ENCODE measurements at places on chromosomes 3 and 15. TPM values are rescaled to one million over a fixed set of nuclear protein-coding genes. Genes with fewer than 3 reads are reported as not detected.

- H3K4me3 ChIP-seq = no peak overlapping the region
- no peaks in the 10 kb centered on the region for H3K36me3 ChIP-seq
- no peaks in the 10 kb centered on the region for H3K27me3 ChIP-seq
- peak overlapping the region; percentile 90 for H3K27ac ChIP-seq
- H3K4me1 ChIP-seq = peaks cover 42% of the 10 kb centered on the region
- DNase-seq = no peak
These were observed 5.5 kb upstream of the ARID3B start for GRCh38 chr15:74535388-74536084.

LIPH gene
- total RNA-seq = 0.27 TPM

ZNF501 gene
- total RNA-seq = 8.8 TPM

DNA sequence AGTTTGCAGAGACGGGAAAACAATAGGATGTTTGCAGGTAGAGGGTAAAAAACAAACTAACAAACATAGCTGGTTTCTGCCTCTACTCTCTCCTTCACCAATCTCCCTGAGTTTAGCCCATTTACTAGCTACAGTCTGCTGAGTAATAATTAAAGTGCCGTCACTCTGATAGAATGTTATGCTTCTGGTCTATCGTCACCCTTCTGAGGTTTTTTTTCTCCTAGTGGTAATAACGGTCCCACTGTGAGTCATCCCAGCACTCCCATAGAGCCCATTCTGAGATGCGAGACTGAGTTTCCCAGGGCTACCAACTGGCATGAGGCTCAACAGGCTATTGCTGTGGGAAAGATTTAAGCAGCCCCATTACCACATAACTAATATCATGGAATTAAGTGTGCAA, 56.4 kb downstream of the PLAAT1 start:
- DNase-seq = no peak
- no peaks in the 10 kb centered on the region for H3K27me3 ChIP-seq
- H3K4me1 ChIP-seq = no peaks in the 10 kb centered on the region

- H3K4me3 ChIP-seq = no peak overlapping the region
- no peaks in the 10 kb centered on the region for H3K27me3 ChIP-seq
- H3K4me1 ChIP-seq = peaks cover 3% of the 10 kb centered on the region
- no peak overlapping the region for H3K27ac ChIP-seq
These were observed 785.3 kb downstream of the ROBO2 start for GRCh38 chr3:77825001-77825827.

DNA sequence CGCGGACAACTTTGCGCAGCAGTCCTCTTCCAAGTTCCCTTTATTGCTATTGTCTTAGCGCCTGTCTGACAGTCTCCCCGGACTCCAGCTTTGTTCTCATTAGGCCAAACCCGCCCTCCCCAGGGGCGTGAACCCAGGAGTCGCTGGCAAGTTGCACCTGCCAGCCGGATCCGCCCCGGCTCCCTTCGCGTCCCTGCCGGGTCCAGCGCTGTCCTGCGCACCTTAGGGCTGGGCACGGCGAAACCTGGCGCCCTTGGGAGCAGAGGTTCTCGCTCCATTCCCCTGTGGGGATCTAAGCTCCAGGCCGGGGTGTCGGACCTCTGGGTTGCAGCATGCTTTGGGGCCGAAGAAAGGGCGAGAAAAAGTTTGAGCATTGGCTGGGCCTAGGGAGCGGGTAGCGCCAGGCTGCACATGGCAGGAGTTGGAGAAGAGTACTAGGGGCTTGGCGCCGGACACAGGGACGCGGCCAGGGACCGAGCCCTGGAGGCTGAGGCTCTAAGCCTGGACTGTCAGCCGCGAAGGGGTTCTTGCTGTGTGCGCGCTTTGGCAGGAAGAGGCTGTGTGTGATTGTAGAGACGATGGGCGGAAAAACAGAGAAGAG, 335.1 kb upstream of the THRB start:
- H3K4me3 ChIP-seq = peak overlapping the region; percentile 84
- H3K4me1 ChIP-seq = peaks cover 8% of the 10 kb centered on the region

AMT gene
- 57.8 TPM for total RNA-seq

GRCh38 chr15:59501597-59501996, 63.6 kb downstream of the FAM81A start:
- H3K4me1 ChIP-seq = no peaks in the 10 kb centered on the region
- no peaks in the 10 kb centered on the region for H3K36me3 ChIP-seq
- peak; percentile 72 for DNase-seq
- no peak overlapping the region for H3K27ac ChIP-seq
- no peak overlapping the region for H3K4me3 ChIP-seq
- no peaks in the 10 kb centered on the region for H3K27me3 ChIP-seq

TRIM42 gene
- total RNA-seq = not detected

WDR93 gene
- not detected for total RNA-seq

DNA sequence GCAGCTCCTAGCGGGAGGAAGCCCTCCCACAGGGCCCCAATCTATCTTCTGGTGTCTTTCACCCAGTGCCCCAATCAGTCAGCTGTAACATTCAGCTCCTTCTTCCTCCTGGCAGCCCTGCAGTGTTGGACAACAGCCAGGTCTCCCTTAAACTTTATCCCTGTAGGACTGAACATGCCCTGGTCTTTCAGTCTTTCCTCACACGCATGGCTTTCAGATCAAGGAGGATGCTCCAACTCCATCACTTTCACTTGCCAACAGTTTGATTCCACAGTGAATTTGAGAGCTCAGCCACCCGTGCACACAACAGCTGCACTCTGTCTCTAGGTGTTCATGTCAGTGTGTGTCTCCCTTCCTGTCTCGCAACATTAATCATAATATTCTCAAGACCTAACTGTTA, 28.5 kb upstream of the LRRC34 start:
- no peak overlapping the region for H3K27ac ChIP-seq
- no peaks in the 10 kb centered on the region for H3K27me3 ChIP-seq
- H3K4me3 ChIP-seq = no peak overlapping the region
- DNase-seq = no peak
- H3K4me1 ChIP-seq = 0 out of 2 replicates have a peak, but pooled peaks cover 5% of the 10 kb centered on the region
- no peaks in the 10 kb centered on the region for H3K36me3 ChIP-seq

DNA sequence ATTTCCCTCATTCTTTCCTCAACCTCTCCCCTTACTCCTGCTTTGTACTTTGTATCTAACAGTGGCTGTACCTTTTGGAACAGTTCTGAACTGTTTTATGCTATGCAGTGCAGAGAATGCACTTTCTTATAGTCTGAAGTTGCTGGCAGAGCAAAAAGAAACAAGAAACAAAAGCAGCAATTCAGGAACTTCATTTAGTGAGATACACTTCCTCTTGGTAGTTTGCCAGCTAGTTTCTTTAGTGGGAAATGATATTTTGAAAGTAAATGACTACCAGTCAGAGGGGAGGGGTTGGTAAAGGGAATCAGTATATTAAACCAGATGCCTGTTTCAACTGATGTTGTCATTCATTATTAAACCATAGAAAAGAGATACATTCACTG, 55.0 kb upstream of the CHD2 start:
- DNase-seq = no peak
- peaks cover 2% of the 10 kb centered on the region for H3K36me3 ChIP-seq
- H3K4me1 ChIP-seq = peaks cover 17% of the 10 kb centered on the region

DNA sequence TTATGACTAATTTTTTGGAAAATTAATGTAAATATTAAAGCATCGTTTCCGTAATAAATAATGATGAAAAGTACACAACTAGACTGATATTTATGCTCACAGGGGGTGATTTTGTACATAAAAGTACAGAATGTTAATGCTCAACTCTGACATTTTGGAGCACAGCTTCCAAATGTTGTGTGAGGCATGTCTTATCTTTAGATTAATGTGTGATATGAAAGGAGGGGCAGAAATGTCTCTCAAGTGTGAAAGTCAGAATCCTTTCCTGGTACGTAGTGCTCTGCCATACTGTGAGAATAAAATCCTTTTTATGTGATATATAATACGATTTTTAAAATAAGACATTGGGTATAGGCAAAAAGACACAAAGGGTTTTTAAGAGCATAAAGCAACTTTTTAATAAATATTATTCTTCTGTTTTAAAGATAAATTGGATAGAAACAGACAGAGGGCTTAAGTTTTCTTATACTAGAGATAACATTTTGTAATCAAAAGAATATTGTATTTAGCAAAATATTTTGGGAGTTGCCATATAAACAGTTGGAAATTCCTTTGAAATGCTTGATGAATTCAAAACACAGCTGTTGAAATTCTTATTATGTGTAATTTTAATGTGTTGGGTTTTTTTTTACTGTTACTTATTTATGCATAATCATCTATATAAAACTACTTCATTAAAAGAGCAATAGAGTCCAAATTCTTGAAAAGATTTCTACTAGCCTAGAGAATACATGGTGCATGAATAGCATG, 389.7 kb downstream of the RAP2B start:
- DNase-seq = no peak
- no peaks in the 10 kb centered on the region for H3K36me3 ChIP-seq
- no peak overlapping the region for H3K4me3 ChIP-seq
- no peaks in the 10 kb centered on the region for H3K27me3 ChIP-seq
- peaks cover 11% of the 10 kb centered on the region for H3K4me1 ChIP-seq

ACKR2 gene
- total RNA-seq = 0.41 TPM

- H3K27me3 ChIP-seq = no peaks in the 10 kb centered on the region
- no peak overlapping the region for H3K4me3 ChIP-seq
- no peak for DNase-seq
- no peaks in the 10 kb centered on the region for H3K36me3 ChIP-seq
- H3K27ac ChIP-seq = no peak overlapping the region
These were observed 212.5 kb downstream of the FMN1 start for GRCh38 chr15:32982001-32982400.

ZNF860 gene
- 6.5 TPM for total RNA-seq

PXYLP1 gene
- 20.1 TPM for total RNA-seq

SLC30A4 gene
- not detected for total RNA-seq

ARHGEF26 gene
- total RNA-seq = 12.8 TPM

GRCh38 chr3:143839980-143840379, 8.3 kb downstream of the SLC9A9 start:
- H3K36me3 ChIP-seq = no peaks in the 10 kb centered on the region
- peaks cover 26% of the 10 kb centered on the region for H3K4me1 ChIP-seq
- H3K4me3 ChIP-seq = no peak overlapping the region
- H3K27me3 ChIP-seq = no peaks in the 10 kb centered on the region
- DNase-seq = no peak

DNA sequence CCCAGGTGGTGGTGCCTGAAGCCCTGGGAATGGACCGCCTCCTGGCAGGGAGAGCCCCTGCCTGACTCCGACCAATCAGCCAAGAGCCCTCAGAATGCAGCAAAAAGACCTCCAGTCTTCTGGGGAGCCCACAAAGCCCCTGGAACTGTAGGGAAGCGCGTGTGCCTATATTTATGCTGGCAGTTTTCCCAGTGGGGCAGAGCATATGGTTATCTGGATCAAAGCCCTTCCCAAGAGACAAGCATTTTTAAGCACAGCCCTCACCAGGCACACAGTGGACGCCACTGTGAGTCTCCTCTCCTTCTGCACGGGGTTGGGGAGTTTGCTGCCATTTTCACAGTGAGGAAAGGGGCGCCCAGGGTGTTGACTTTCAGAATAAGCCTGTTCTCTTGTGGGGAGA, 80.9 kb upstream of the RPL32 start:
- H3K36me3 ChIP-seq = peaks cover 11% of the 10 kb centered on the region
- no peaks in the 10 kb centered on the region for H3K27me3 ChIP-seq
- H3K4me3 ChIP-seq = no peak overlapping the region
- DNase-seq = no peak

DNA sequence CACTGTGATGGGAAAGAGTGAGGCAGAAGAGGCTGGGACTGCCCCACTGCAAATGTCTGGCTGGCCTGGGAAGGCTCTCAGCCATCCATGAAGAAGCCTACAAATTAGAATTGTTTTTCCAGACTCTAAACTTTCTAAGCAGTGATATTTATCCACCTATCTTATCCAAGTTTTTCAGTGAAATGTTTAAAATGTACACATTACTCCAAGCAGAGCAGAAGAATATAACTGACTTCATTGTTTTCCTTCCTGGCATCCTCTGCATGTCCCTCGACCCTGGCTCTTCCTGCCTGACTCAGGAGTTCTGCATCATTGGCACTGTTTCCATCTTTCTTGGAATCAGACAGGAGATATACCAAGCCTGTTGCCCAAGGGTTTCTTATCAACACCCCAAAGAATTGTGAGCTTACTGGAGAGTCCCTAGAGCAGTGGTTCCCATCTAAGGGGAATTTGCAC, 401.5 kb upstream of the PROK2 start:
- H3K36me3 ChIP-seq = no peaks in the 10 kb centered on the region
- H3K4me3 ChIP-seq = no peak overlapping the region
- peaks cover 2% of the 10 kb centered on the region for H3K27me3 ChIP-seq
- no peak for DNase-seq
- no peak overlapping the region for H3K27ac ChIP-seq
- no peaks in the 10 kb centered on the region for H3K4me1 ChIP-seq

DNA sequence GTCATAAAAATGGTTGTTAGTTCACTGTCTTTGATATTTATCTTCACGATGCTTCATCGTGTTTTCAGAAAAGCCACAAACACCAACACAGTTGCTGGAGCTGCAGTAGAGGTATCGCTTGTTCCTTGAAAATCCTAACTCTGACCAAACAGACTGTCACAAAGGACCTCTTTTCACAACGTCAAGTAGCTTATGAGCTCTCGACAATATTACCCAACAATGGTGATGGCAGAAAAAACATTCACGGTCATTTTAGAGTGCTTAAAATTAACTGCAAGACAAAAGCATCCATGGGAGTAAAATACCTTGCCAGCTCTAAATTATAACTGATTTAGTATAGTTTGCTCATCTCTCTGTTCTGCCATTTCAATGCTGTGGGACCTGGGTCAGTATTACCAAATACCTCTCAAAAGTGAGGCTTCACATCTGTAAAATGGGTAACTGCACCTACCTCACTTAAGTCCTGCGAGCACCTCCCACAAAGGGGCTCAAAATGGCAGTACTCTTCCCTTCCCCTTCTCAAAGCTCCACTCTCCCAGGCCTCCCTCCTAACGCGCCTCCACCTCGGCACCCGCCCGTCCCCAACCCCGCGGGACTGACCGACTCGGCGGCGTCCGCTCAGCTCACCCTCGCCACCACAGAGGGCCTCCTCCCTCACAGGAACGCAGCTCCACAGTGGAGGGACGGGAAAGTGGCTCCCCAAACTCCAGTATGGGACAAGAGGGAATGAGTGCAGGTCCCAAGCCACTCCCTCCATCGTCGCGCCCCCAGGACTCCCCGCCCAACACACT, 546 bp downstream of the TRIM59 start:
- H3K4me1 ChIP-seq = peaks cover 32% of the 10 kb centered on the region
- peak overlapping the region; percentile 91 for H3K4me3 ChIP-seq
- peak overlapping the region; percentile 96 for H3K27ac ChIP-seq
- peaks cover 2% of the 10 kb centered on the region for H3K27me3 ChIP-seq

GRCh38 chr3:25594007-25594502, 70.7 kb downstream of the TOP2B start:
- H3K27me3 ChIP-seq = no peaks in the 10 kb centered on the region
- H3K4me3 ChIP-seq = no peak overlapping the region
- peaks cover 15% of the 10 kb centered on the region for H3K36me3 ChIP-seq
- no peak overlapping the region for H3K27ac ChIP-seq
- no peak for DNase-seq

EPHA6 gene
- total RNA-seq = 2.1 TPM

GRCh38 chr3:186879781-186880180, 37.3 kb downstream of the ADIPOQ start:
- no peaks in the 10 kb centered on the region for H3K27me3 ChIP-seq
- H3K4me3 ChIP-seq = no peak overlapping the region
- H3K27ac ChIP-seq = no peak overlapping the region
- peaks cover 4% of the 10 kb centered on the region for H3K4me1 ChIP-seq
- no peak for DNase-seq
- H3K36me3 ChIP-seq = peaks cover 14% of the 10 kb centered on the region

Data from WTC11 (cell line).